ENCODE measurements at places on chromosomes 11 and 22.
A peak's percentile ranks its signal among the peaks of the same experiment; 100 is the strongest.

DNA sequence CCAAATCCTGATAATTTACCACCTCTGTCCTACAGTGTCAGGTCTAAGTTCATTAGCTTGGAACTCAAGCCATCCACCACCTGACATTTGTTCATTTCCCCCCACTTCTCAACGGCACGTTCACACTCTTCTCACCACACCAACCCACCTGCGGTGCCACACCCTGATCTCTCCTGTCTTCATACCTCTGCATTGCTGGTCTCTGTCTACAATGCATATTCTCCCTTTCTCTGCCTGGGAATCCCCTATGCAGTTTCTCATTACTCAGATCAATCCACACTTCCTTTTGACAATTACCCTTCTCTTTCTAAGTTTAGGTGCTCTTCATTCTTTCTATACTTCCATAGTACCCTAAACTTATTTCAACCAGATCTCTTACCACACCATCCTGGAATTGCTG lies 20.4 kb upstream of the EMSY start:
- no peak for DNase-seq

DNA sequence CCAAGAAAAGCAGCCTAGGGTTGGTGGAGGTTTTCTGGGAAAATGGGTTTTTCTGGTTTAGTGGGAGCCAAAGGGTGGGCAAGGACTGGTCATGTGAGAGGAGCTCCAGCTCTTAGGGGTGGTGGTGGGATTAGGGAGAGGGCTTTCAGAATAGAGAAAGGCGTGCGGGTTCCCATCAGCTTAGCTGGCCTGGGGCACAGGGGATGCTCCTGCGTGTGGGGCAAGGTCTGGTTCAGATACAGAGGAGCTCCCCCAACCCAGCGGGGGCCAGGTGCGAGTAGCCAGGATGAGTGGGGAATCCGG lies 644 bp downstream of the TMEM134 start:
- DNase-seq: no peak

GRCh38 chr11:83816572-83817187 lies 530.5 kb upstream of the CCDC90B start:
- no peak for DNase-seq

DNA sequence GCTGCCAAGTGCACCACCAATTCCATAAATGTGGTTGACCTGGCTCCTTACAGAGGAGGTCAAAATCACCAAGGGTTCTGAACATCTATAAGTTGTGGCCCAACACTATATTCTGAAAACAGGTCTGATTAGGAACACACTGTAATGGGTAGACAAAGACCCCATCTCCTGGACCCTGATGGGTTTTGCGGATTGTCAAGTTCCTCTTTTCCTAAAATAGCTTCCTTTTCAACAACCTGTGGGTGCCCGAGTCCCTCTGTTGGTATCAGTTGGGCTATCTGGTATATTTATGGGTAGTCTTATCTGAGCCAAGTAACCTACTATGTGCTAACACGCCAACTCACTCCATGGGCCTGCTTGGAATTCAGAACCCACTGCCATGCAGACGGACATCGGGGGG lies 9.9 kb upstream of the CACNG2 start:
- no peak for DNase-seq

GRCh38 chr11:2709429-2709828 lies 9.6 kb upstream of the KCNQ1OT1 start:
- peak; percentile 81 for DNase-seq

- no peak for DNase-seq
Observed at GRCh38 chr11:16321148-16321547, 35.2 kb downstream of the SOX6 start.

GRCh38 chr11:117392979-117393378 lies 65.3 kb downstream of the CEP164 start:
- no peak for DNase-seq

- no peak for DNase-seq
Observed at GRCh38 chr11:64360448-64360921, 1.5 kb downstream of the RPS6KA4 start.

DNA sequence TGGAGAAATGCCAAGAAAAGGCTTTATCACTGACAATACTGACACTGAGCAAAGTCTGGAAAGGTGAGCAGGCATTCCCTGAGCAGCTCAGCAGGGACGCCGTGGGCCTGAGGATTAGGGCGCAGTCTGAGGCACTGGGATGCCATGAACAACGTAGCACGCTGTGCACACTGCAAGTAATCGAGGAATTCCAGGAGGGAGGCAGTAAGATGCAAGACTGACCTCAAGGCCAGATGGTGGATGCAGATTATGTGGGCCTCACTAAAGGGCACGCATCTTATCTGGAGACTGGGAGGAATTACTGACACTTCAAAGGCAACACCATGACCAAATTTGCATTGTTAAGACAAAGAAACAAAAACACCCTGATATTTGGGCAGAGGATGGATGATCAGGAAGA lies 50.4 kb upstream of the OPCML start:
- no peak for DNase-seq

DNA sequence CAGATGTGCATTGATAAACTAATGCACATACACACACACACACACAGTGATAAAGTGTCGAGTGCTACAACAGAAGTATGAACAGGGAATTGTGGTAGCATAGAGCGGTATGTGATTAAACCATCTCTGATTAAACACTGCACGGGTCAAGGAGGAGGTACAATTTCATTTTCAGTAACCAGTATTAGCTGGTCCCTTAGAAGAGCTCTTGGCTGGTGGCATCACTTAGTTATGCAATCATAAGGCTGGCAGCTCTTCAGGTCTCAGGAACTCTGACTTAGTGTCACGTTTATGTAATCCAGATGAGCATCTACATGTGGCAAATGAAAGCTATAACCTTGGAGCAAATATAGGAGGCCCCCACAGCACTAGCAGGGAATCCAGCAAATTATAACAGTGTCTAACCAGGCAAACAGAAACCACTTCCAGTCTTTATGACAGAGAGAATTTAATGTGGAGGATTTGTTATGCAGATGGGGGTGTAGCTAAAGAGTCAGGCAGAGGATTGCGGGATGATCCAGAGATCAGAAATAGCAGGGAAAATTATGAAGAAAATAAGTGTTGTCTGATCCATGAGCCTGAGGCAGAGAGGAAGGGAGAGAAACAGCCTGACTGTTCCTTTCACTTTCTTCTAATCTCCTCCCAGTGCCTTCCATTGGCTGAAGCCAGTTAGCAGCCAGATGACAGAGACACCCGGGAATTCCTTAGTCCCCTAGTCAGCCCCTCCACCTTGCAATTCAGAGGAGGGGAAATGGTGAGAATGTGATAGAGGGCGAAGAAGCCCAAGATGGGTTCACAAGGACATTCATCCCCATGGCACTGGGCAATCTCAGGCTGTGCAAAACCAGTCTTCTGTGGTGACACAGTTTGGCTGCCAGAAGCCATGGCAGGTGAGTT lies 533.1 kb upstream of the TENM4 start:
- DNase-seq: no peak

GRCh38 chr11:120324932-120325810 lies at the start of gene TLCD5:
Gene TLCD5 (plus strand): TSS chr11:120325299. CDS start chr11:120327442, 2,143 bp downstream.
- DNase-seq: peak; percentile 71

- no peak for DNase-seq
Observed at GRCh38 chr11:125025968-125026367, 37.1 kb upstream of the SLC37A2 start.

DNA sequence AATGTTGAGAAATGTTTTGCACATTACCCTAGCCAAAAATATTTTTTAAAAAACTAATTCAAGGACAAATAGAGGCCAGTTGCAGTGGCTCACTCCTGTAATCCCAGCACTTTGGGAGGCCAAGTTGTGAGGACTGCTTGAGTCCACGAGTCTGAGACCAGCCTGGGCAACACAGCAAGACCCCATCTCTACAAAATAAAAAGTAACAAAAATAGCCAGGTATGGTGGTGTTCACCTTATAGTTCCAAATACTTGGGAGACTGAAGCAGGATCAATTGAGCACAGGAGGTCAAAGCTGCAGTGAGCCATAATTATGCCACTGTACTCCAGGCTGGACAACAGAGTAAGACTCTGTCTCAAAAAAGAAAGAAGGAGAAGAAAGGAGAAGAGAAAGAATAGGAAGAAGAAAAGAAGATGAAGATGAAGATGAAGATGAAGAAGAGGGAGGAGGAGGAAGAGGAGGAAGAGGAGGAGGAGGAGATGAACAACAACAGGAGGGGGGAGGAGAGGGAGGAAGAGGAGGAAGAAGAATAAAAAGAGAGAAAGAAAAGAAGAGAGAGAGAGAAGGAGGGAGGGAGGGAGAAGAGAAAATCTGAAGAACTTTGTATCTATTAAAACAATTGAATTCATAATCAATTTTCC lies 136.5 kb downstream of the TTC28 start:
- DNase-seq: no peak

GRCh38 chr22:39144101-39144767 lies 8.2 kb downstream of the CBX7 start:
- no peak for DNase-seq
